ENCODE measurements at places on chromosomes 6 and 20. TPM values are rescaled to one million over a fixed set of nuclear protein-coding genes. Genes with fewer than 3 reads are reported as not detected.

DNA sequence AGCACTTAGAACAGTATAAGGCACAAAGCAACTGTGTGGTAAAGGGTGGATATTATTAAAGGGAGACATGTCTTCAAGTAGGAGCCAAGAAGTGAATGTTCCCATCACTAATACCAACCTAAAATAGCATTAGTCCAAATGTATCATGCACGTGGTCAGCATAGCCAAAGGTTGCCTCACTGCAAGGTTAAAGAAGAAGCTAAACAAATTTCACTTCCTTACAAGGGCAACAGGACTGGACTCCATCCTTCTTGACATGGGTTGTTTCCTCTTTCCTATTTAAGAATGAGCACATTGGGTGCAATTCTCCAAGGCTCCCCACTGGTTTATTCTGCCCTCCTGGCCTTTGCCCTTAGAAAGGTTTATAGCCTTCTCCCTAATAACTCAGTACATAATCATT, 186.7 kb downstream of the PHACTR1 start:
- no peak for DNase-seq

- no peak for DNase-seq
These were observed 226.7 kb downstream of the BCAS1 start for GRCh38 chr20:53843645-53844044.

The FAM184A gene
- total RNA-seq, result 3.8 TPM

DNA sequence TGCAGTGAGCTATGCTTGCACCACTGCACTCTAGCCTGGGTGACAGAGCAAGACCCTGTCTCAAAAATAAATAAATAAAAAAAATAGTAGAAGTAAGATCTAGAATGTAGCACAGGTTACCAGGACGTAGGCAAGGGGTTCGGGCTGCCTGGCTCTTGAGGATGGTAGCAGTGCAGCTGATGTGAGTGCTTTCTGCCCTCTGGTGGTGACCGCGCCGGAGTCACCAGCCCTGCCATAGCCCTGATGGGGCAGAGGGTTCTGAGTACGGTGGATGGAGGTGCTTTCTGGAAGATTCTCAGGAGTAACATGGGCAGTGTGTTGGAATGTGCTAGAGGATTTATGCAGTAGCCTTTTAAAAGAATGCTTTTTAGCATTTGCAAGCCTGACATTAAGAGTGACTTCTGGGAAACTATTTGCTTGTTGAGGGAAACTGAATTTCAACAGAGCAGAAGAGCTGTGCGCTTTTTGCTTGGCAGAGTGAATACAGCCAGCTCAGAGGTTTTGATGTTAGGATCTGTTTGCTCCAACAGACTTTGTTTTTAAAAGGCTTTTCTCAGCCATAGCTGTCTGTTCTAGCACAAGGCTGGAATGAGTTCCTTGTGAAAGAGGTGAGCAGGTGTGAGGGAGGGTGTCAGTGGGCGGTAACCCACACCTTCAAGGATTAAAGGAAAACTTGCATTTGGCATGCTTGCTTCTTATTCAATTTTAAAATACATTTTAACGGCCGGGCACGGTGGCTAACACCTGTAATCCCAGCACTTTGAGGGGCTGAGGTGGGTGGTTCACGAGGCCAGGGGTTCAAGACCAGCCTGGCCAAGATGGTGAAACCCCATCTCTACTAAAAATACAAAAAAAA, 65.9 kb downstream of the PTPN1 start:
- DNase-seq, result peak; percentile 67

The ZNF311 gene
- 0.30 TPM for total RNA-seq

GRCh38 chr6:93468291-93468690, 48.9 kb upstream of the EPHA7 start:
- DNase-seq, result no peak

DNA sequence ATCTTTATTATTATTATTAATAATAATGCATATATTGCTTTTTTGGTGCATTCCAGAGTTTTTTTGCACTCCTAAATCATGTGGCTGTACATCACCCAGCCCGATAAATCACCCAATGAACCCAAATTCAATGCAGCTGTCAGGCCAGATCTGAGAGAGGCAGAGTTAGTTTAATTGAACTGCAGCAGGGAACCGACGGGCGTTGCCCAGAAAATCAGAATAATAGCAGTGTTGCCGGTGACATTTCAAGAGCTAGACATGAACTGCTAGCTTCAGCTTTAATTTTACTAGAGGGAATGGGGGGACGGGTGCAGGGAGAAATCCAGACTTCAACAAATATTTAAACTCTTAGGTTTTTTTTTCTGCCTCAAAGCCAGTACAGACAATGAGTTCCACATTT, 135.0 kb downstream of the CLIC5 start:
- DNase-seq, result no peak
